ENCODE measurements at places on chromosomes 12 and 14. TPM values are rescaled to one million over a fixed set of nuclear protein-coding genes. Genes with fewer than 3 reads are reported as not detected.

Gene ST8SIA1
- total RNA-seq: 0.86 TPM

Gene NPFF
- not detected for total RNA-seq

Gene TBX5
- total RNA-seq: not detected

Gene FOXG1
- not detected for total RNA-seq
